CD8-positive, alpha-beta memory T cell (primary cell): ENCODE measurements at places on chromosomes 11 and 22.

DNA sequence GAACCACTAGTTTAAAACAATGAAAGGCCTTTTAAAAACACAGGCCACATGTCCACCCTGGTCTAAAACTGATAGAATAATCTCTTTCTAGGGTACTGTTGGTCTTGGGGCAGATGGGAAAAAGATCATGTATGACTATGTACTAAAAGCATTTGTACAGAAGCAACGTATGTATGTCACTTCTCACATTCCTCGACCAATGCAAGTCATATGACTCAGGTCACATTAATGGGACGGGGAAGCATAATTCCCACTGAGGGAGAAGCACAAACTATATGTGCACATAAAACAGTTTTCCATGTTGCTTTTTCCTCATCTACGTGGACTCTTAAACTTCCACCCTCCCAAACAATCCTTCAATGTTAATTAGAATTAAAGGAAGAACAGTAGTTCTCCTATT, 32.2 kb upstream of the GAB2 start:
- no peaks in the 10 kb centered on the region for H3K4me1 ChIP-seq
- no peaks in the 10 kb centered on the region for H3K27me3 ChIP-seq
- no peak for DNase-seq
- no peak overlapping the region for H3K4me3 ChIP-seq

- H3K27ac ChIP-seq: no peak overlapping the region
- no peaks in the 10 kb centered on the region for H3K4me1 ChIP-seq
- no peaks in the 10 kb centered on the region for H3K36me3 ChIP-seq
- no peak overlapping the region for H3K4me3 ChIP-seq
- no peaks in the 10 kb centered on the region for H3K27me3 ChIP-seq
Observed at GRCh38 chr22:43566561-43567332, 154.9 kb downstream of the MPPED1 start.

- no peaks in the 10 kb centered on the region for H3K4me1 ChIP-seq
- no peak overlapping the region for H3K4me3 ChIP-seq
- DNase-seq: no peak
Observed at GRCh38 chr11:122617926-122618325, 37.6 kb upstream of the UBASH3B start.

GRCh38 chr22:47558828-47559700, 796.6 kb downstream of the TBC1D22A start:
- no peaks in the 10 kb centered on the region for H3K4me1 ChIP-seq
- no peak overlapping the region for H3K4me3 ChIP-seq
- H3K36me3 ChIP-seq: no peaks in the 10 kb centered on the region
- no peaks in the 10 kb centered on the region for H3K27me3 ChIP-seq
- H3K27ac ChIP-seq: no peak overlapping the region

GRCh38 chr22:49136816-49137180, 690.9 kb downstream of the BRD1 start:
- no peak for DNase-seq
- H3K4me3 ChIP-seq: no peak overlapping the region
- no peaks in the 10 kb centered on the region for H3K27me3 ChIP-seq
- H3K4me1 ChIP-seq: no peaks in the 10 kb centered on the region
- H3K27ac ChIP-seq: no peak overlapping the region
- H3K36me3 ChIP-seq: no peaks in the 10 kb centered on the region
